Caudate nucleus (tissue), 63 donors: ENCODE measurements at places on chromosomes 4 and X.

- no peak for DNase-seq
Measured at GRCh38 chr4:90189946-90190345, 62.8 kb downstream of the CCSER1 start.

DNA sequence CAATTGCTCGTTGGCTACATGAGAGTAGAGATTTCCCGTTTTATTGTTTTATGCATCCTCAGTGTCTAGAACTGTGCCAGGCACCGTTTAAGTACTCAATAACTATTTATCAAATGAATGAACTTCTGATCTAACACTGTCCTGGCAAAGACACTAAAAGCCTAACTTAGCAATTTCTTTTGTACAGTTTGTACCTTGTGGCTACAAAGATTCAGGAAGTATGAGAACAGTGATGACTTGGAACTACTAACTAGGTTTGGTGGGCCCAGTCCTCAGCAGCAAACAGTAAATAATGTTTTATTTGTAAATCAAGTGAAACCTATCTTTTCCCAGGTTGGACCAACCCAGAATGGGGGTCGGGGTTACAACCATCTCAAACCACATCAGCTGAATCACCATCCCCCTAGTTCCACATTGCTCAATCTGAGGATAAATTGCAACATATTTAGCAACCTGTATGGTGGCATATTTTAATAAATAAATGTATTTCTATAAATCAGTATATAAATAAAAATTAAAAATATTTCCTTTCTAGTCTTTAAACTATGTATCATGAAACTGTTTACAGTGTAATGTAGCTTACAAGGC, 12.3 kb upstream of the SCRG1 start:
- no peak for DNase-seq

DNA sequence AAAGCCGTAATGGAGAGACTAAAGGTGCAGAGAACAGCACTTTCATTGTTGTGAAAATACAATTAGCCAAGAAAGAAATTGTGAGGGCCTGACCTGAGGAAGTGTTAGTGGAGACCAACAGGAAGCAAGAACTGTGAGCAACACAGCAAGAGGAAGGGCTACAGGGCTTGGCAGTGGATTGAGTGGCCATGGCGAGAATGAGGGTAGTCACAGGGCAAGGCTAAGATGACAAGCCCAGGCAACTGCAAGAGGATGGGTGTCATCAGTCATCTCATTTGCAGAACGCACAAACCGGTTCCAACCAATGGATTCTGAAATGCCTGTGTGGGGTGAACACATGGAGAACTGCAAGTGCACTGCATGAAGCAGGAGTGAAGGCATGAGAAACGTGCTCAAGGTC, 3.6 kb downstream of the SLC10A6 start:
- no peak for DNase-seq

DNA sequence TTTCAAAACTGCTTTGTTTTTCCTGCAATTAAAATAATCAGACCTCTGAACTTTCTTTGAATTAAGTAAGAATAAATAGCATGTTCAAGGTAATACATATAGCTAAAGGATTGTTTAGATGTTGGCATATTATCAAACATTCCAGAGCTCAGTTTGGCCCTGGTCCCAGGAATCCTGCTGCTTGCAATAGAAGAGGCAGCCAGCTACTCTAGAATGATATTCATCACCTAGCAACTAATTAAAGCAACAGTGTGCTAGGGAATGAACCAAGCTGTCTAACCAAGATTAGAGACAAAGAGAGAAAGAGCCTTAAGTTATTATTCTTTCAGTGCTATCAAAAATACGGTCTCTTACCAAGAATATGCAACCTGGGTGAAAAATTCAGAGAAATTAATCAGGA, 460.9 kb downstream of the GABRG1 start:
- DNase-seq, result no peak

DNA sequence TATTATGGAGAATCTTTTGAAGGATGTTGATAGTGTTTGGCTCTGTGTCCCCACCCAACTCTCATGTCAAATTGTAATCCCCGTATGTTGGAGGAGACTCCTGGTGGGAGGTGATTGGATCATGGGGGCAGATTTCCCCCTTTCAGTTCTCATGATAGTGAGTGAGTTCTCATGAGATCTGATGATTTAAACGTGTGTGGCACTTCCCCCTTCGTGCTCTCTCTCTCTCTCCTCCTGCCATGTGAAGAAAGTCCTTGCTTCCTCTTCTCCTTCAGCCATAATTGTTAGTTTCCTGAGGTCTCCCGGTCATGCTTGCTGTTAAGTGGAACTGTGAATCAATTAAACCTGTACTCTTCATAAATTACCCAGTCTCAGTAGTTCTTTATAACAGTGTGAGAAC, 166.1 kb upstream of the NUDT6 start:
- DNase-seq, result no peak

DNA sequence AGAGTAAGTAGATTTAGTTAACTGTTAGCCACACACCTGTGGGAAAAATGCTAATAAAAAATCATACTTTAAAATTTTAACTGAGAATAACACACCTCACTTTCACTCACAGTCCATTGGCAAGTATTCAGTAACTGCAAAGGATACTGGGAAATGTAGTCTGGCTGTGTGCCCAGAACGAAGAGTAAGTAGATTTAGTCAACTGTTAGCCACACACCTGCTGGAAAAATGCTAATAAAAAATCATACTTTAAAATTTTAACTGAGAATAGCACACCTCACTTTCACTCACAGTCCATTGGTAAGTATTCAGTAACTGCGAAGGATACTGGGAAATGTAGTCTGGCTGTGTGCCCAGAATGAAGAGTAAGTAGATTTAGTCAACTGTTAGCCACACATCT, 178.4 kb upstream of the NWD2 start:
- DNase-seq, result no peak

- no peak for DNase-seq
Measured at GRCh38 chr4:172134521-172134920, 321.3 kb downstream of the GALNTL6 start.

- DNase-seq, result no peak
Measured at GRCh38 chrX:16488959-16489358, 161.0 kb upstream of the S100G start.

- DNase-seq, result no peak
Measured at GRCh38 chr4:153521999-153522801, 56.0 kb downstream of the TMEM131L start.

- DNase-seq, result no peak
Measured at GRCh38 chrX:99242001-99242400, 1168.1 kb downstream of the PCDH19 start.

DNA sequence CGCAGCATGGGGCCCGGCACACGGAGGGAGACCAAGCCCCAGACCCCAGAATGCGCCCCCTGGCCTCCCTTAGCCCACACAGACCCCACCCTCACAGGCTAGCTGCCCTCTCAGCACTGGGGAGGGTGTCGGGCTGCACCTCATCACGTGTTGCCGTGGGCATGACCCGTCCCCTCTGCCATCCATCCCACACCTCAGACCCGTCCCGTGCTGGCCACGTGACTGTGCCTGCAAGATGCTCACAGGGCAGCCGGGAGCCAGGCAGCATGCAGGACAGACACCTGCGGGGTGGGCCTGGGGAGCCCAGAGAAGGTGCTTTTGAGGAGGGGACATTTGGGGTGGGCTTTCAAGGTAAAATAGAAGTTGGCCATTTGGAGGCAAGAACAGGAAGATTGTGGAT, 4.8 kb downstream of the MSANTD1 start:
- DNase-seq, result no peak

- DNase-seq, result no peak
Measured at GRCh38 chr4:94567811-94568210, 116.1 kb downstream of the PDLIM5 start.

GRCh38 chr4:98343626-98344025, 82.4 kb downstream of the RAP1GDS1 start:
- no peak for DNase-seq

DNA sequence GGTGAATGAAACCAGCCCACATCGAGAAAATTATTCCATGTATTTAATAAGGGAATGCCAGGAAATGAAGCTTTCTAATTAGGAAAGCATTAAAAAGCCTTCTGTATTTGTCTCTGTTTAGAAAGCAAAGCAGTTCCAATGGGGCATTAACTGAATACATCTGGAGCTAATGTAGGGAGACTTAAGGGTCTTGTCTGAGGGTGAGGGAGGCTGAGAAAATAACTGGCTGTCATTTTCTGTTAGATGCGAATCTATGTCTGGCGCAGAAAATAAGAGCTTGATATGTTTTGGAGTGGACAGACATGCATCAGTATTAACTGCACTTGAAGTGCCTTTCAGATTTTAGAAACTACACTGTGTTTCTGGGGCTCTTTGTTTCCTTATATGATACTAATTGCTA, 111.3 kb downstream of the KLHL8 start:
- DNase-seq, result no peak

DNA sequence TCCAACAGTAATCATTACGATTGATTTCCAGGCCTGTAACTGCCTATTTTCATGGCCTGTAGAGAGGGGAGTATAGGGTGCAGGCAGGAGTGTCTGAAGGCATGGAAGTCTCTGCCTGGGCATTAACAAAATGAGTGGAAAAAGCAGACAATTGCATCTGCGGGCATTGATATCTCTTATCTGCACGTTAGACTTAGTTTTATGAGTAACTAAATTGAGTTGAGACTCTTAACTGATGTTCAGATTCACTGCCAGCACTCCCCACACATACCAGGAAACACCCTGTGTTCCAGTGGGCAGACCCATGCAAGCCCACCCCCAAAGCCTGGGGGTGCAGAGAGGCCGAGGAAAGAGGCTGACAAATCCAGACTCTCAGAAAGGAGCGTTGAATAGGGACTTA, 33.3 kb downstream of the F11 start:
- no peak for DNase-seq

DNA sequence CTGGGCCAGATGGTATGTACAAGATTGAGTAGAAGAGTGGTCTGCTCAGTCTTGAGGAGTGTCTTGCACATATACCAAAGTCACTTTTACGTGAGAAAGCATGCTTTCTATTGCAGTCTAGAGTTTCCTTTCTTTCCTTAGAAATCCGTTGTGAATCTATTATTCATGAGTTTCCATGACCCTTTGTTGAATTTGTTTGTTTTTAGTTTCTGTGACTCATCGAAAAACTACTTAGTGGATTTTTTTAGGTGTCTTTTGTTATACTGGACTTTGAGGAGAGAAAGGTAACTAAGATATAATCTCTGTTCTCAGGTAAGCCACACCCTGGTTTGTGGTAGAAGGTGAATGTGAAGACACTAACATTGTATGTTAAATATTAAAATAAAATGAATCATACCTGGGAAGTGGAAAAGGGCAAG, 23.0 kb downstream of the GALNT7 start:
- no peak for DNase-seq

DNA sequence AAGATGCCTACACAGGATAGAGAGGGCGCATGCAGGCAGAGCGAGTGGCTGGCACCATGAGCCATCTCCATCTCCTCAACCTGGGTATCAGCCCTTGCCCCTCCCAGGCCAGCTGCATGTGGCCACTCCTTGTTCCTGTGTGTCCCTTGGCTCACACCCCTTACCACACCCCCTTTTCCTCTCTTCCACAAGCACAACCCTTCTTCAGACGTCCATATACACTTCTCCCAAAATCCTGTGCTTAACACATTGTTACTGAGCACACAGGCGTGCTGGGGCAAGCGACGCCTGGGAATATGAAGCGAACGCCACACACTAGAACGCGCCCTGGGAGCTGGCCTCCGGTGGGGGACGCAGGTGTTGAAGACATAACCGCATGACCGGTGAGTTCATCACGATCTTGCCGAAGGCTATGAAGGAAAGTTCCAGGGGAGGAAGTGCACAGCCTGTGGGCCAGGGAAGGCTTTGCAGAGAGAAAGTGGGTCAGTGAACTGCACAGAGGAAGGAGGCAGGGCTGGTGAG, 19.1 kb upstream of the KIAA0232 start:
- no peak for DNase-seq

DNA sequence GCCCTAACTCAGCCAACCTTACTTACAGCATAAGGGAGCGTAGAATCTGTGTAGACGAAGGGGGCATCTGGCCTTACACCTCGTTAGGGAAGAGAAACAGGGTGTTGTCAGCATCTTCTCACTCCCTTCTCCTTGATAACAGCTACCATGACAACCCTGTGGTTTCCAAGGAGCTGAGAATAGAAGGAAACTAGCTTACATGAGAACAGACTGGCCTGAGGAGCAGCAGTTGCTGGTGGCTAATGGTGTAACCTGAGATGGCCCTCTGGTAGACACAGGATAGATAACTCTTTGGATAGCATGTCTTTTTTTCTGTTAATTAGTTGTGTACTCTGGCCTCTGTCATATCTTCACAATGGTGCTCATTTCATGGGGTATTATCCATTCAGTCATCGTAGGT, 14.6 kb downstream of the PLP1 start:
- DNase-seq, result no peak

- no peak for DNase-seq
Measured at GRCh38 chr4:4687935-4688727, 146.3 kb upstream of the STX18 start.

DNA sequence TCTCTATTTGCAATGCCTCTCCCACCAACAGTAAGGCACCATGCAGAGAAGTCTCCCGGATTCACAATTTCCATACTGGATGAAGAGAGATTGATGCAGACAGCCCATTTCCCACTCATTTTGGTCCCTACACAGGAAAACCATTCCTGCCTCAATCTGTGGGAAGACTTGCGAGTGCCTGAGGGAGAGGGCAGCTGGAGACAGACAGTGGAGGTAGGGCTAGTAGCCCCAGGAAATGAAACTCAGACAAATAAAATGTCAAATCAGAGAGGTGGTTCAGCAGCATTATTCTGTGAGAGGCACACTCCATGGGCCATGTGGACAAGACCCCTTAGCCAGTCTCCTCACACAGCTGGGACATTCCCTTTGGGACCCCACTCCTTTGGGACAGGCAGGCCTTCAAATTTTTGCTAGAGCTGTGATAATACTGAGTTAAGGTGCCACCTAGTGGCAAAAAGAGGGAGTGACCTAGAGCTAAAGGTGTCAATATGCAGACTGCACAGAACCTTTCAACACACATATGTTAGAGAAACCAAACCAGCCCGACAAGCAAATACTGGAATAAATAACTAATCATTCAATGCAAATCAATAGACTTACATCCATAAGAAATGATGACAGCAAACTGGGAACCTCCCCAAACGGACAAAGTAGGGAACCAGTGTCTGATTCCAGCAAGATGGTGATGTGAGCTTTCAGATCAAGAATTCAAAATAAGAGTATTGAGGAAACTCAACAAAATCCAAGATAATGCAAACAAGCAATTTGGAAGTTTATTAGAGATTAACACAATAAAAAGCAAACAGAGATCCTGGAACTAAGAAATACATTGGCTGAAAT, 1865.3 kb upstream of the AGA start:
- no peak for DNase-seq
